Foreskin keratinocyte (primary cell): ENCODE measurements at places on chromosomes 1 and 21. TPM values are rescaled to one million over a fixed set of nuclear protein-coding genes. Genes with fewer than 3 reads are reported as not detected.

Gene FAM43B
- total RNA-seq: 0.07 TPM in 1 of 2 replicates, not detected in the other

Gene FBLIM1
- 127 and 168 TPM in 2 replicates for total RNA-seq

Gene OBSCN
- 6.4 and 6.6 TPM in 2 replicates for total RNA-seq

Gene ACAP3
- total RNA-seq: 26.7 and 33.0 TPM in 2 replicates

Gene FAM3B
- not detected in 2 replicates for total RNA-seq

Gene SDHC
- total RNA-seq: 91.0 and 91.9 TPM in 2 replicates

Gene PRKACB
- 12.8 and 14.2 TPM in 2 replicates for total RNA-seq

Gene CDC42BPA
- 16.4 and 18.0 TPM in 2 replicates for total RNA-seq

Gene NID1
- 8.5 and 17.5 TPM in 2 replicates for total RNA-seq

DNA sequence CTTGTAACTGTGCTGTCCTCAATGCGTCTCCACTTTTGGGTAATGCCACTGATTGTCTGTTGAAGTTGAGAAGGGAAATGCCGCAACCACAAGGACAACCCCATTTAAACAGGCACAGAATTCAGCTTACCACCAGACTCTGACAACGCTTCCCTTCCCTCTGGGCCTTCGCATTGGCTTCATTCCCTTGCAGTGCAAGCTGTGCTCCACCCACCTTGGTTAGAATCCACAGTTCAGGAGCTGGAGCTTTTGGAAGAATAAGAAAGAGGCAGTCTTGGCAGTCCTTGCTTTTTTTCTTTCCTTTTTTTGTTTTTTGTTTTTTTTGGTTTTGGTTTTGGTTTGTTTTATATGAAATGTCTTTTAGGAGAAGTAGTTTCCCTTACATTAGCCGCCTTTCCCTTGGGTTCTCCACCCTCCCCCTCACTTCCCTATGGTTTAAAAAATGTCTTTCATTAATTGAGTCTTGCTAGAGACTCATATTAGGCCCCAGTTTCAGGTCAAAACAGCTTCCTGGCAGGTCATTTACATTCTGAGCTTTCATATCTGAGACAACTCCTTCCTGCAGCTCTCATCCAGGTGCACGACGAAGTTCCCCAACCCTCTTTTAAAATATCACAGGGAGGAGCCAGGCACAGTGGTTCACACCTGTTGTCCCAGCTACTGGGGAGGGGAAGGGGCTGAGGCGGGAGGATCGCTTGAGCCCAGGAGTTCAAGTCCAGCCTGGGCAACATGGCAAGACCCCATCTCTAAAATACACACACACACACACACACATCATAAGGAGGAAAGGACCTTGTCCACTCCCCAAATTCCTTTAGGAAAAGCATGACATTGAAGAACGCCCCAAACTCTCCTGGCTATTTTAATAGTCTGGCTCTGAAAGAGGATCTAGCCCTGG lies 20.7 kb upstream of the LAX1 start:
- DNase-seq: peak; percentile 40

GRCh38 chr1:51168936-51169335 lies 66.9 kb downstream of the C1orf185 start:
- no peak for DNase-seq

DNA sequence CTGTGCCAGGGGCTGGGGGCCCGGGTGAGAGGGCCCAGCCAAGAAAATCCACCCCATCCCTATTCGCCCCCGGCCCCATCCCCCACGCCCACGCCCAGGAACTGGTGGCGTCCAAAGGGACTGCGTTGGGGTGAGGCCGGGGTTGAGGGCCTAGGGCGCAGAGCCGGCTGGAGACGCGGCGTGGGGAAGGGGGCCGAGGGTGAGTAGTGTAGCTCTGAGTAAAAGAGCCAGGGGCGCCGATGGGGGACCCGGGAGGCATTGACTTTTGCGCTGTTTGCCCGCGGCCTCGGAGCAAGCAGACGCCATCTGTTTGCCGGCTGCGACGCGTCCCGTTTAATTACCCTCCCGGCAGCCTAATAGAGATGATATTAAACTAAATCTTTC lies 3.5 kb upstream of the DMRTA2 start:
- DNase-seq: no peak

- DNase-seq: peak; percentile 60
These were observed 25.4 kb downstream of the GADD45A start for GRCh38 chr1:67710417-67710816.

GRCh38 chr1:50305808-50306207 lies 117.4 kb downstream of the DMRTA2 start:
- no peak for DNase-seq

DNA sequence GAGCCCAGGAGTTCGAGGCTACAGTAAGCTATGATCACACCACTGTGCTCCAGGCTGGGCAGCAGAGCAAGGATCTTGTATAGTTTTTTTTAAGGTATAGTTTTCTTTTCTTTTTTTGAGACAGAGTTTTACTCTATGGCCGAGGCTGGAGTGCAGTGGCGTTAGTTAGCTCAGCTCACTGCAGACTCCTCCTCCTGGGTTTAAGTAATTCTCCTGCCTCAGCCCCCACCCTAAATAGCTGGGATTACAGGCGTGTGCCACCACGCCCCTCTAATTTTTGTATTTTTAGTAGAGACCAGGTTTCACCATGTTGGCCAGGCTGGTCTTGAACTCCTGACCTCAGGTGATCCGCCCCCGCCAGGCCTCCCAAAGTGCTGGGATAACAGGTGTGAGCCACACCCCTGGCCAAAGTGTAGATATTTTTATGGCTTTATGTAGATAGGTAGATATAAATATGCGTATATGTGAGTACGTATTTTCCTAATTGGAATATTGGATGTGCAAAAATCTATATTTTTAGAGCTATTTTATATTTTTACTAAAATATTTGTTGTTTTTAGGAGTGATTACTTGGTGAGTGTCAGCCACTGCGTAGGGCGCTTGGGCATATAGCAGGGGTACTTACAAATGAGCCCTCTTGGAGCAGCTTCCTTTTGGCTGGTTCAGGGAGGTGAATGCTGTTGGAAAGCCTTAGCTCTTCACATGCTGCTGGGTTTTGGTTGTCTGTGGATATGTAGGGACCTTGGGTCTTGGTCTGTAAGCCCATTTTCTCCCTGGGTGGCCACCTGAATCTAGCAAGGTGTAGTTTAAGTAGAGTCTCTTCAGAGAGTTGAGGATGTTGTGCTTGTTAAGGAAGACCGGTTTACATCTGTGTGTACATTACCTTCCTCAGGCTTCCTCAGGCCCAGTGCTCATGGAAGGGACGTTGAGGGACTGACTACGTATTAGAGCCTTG lies 9.5 kb downstream of the KDM4A start:
- DNase-seq: no peak

DNA sequence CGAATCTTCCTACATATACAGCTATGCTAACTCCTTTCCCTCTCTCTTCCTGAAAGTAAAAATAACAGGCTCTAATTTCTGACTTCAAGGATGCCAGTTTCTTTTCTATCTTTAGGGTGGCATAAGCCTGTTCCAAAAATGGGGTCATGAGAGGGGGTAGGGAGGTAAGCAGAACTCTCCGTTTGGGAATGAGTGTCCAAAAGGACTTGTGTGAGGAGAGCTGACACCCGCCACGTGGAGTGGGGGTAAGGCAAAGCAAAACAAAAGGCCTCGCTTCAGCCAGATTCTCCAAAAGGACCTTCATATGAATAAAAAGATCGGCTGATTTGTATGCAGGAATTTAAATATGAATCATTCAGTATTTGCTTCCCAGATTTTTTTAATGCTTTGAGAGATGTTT lies 28.6 kb downstream of the PLPPR4 start:
- no peak for DNase-seq

- DNase-seq: no peak
These were observed 8.4 kb upstream of the SPATA1 start for GRCh38 chr1:84497631-84498275.

GRCh38 chr1:174116042-174116441 lies 43.3 kb upstream of the RABGAP1L start:
- DNase-seq: peak; percentile 18
